Femur (tissue), 1 donor: ENCODE measurements at places on chromosomes 13 and 19.

- no peak for DNase-seq
These were observed 3.5 kb downstream of the XAB2 start for GRCh38 chr19:7625763-7626372.

DNA sequence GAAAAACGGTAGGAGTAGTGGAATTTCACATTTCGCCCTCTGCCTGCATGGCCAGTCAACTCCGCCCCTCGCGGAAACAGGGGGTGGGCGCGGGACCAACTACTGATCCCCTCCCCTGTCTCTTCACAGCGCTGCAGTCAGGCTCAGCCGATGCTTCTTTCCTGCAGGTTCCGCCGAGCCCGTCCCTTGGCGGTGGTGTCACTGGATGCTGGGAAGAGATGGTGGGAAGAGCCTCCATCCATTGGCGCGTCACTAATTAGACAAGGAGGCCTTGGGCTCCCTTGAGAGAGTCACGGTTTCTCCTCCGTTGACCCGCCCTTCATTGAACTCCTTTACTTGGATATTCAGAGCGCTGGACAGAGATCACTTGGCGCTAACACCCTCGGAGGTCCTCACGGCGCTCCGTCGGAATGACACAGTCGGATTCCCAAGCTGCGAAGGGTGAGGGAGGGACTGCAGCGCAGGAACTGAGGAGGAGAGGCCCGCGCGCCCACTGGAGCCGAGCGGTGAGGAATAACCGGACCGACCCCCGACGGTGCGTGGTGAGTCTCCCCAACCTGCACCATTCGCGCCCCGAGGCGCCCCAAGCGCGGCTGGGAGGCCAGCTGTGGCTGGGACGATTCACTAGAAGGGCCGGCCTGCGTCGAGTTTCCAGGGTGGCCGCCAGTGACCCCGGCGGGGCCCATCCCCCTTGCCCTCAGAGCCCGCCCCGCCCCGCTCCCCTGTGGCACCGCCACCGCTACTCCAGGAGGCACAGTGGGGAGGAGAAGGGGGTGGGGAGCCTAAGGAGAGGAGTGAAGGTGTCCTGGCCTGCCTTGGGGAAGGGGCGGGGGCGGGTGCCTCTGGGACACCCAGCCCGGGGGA, 11.2 kb upstream of the CEACAM21 start:
- DNase-seq: no peak

- DNase-seq: peak; percentile 72
These were observed 40.9 kb downstream of the RAB20 start for GRCh38 chr13:110520431-110521295.

DNA sequence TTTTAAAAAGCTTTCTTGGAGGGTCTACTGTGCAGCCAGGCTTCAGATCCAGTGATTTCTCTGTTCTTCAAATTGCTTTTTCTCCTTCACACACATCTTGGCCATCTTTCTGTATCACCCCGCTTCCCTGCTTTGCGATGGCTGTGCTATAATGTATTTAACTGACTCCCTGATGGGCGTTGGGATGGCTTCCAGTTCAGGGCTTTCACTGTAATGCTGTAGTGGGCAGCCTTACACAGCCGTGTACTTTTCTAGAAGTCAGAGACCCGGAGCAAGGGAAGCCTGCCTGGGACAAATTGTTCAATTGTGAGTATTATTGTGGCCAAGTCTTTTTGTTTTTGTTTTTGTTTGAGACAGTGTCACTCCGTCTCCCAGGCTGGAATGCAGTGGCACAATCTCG, 19.4 kb upstream of the PAK4 start:
- no peak for DNase-seq

DNA sequence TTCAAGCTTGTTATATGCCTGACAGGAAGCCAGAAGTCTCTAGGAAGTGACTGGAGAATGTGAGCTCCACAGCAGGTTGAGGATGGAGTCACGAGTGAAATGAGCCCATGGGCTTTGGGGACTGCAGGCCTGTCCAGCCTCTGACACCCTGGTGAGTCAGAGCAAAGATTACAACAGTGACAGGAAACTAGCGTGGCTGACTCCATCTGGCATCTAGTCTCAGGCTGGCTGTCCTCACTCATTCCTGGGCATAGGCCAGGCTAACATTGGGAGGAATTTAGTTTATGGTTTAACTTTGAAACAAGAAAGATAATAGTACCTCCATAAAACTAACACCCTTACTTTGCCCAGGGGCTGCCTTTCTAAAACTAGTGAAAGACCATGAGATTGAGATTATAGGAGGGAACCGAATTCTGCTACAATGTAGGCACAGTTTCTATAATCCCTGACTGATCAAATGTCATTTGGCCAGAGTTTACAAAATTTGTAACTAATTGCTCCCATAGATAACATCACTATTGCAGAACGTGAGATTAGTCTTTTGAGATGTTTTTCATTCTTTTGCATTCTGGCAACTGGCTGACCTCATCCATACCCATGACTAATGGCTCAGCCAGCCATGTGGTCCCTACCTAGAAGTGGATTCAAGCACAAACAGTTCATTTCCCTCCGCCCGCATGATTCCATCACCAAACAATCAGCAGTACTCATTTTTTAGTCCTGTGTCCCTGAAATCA, 28.4 kb downstream of the PSG1 start:
- DNase-seq: no peak

GRCh38 chr13:51945149-51945548, 66.1 kb downstream of the ATP7B start:
- no peak for DNase-seq

DNA sequence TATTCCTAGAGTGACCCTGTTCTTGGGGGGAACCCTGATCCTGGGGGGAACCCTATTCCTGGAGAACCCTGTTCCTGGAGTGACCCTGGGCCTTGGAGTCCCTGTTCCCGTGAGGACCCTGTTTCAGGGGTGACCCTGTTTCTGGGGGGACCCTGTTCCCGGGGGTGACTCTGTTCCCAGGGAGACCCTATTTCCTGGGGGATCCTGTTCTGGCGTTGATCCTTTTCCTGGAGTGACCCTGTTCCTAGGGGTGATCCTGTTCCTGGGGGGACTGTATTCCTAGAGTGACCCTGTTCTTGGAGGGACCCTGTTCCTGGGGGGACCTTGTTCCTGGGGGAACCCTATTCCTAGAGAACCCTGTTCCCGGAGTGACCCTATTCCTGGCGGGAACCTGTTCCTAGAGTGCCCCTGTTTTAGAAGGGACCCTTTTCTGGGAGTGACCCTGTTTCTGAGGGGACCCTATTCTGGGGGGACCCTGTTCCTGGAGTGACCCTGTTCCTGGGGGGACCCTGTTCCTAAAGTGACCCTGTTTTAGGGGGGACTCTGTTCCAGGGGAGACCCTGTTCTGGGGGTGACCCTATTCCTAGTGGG, 15.0 kb downstream of the GNA15 start:
- DNase-seq: no peak

GRCh38 chr13:23570099-23570920, at the start of gene TNFRSF19:
Gene TNFRSF19, plus strand, starts transcription at chr13:23570412. Its CDS starts 19,772 bp downstream, at chr13:23590184.
- DNase-seq: peak; percentile 78

GRCh38 chr19:46299004-46299509, 2.2 kb downstream of the HIF3A start:
- DNase-seq: peak; percentile 97

DNA sequence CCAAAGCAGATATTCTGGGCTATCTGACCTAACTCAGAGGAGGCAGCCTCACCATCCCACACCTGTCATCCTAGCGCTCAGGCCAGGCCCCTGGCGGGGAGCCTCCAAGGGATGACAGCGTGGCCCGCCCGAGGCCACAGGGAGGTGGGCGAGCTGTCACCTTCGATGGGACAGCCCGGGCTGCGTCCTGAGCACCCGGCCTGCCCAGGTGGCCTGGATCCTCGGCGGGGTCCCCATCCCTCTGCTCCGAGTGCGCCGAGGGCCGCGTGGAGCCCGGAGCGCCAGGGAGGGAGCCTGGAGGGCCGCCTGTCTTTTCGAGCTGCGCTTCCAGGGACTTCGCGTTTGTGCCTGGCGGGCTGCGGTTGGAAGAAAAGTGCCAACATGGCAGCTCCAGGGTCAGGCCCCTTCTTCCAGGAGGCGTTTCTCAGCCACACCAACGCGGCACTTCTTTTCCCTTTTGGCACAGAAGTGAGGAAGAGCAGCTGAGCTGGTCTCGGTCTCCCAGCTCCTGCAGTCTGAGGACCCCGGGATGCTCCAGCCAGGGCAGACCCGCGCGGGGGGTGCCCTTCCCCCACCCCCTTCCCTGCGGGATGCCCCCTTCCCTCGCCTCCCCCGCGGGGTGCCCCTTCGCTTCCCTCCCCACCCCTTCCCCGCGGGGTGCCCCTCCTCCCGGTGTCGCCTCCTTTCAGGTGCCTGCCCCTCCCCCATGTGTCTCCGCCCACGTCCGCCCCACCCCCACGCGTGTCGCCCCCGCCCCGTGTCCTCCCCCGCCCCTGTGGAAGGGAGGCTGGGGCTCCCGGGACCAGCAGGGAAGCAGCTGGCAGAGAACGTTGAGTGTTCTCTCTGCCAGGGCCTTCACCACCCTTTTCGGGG, 42.3 kb downstream of the GJA3 start:
- peak; percentile 81 for DNase-seq

GRCh38 chr13:101727118-101727517, 274.6 kb downstream of the ITGBL1 start:
- no peak for DNase-seq

GRCh38 chr13:19561585-19561984, 253 bp upstream of the TPTE2 start:
- no peak for DNase-seq

DNA sequence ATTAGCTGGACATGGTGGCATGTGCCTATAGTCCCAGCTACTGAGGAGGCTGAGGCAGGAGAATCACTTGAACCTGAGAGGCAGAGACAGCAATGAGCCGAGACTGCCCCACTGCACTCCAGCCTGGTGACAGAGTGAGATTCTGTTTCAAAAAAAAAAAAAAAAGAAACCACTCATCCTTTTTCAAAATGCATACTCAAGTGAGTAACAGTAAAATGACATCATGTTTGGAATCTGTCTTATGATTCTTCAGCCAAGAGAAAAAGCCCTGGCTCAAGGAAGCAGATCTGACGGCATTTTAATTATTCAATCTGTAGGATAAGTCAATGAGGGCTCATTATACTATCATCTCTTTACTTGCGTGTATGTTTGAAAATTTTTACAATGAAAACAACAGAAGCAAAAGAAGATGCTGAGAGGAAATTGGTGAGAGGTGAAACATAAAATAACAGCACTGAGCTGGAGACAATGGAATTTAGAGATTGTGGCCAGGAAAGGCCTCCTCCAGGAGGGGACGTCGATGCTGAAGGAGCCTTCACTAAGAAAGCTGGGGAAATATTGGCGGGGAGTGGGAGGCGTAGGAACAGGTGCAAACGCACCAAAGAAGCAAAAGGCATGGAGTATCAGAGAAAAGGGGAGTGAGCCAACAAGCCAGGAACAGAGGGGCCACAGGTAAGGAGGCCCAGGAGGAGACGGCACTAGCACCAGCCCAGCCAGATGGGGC, 12.9 kb upstream of the CCNE1 start:
- DNase-seq: peak; percentile 49

DNA sequence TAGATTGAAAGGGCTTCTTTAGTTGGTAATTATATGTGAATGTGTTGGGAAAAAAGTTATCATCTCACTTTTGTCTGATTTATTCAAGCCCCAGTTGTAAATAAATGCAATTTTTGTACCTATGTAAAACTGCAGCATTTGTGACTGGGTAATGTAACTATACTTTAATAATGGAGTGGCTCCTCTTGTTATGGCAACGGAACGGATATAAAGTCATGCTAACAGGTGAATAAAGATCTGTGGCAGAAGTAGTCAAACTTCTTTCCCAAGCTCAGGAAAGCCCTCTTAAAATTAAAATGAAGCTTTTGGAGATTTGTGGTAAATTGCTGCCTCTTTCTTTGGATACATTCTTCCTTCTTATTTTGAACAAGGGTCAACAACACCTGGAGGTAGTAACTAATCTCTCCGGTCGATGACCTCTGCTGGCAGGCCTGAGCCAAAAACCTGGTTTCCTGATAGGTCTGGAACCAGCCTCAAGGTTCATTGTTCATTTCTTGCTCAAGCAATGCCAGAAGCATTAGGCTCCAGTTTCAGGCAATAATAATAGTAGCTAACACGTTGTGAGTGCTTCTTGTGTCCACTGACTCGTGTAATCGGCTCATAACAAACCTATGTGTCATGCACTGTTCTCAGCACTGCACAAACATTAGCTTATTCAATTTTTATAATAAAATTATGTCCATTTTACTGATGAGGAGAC, 313.4 kb upstream of the DACH1 start:
- DNase-seq: no peak
